ENCODE measurements at places on chromosomes 1 and 21.

- no peak for DNase-seq
Measured at GRCh38 chr1:167627865-167628641, 2.0 kb upstream of the RCSD1 start.

- DNase-seq: no peak
Measured at GRCh38 chr1:179202161-179202560, 27.3 kb downstream of the ABL2 start.

DNA sequence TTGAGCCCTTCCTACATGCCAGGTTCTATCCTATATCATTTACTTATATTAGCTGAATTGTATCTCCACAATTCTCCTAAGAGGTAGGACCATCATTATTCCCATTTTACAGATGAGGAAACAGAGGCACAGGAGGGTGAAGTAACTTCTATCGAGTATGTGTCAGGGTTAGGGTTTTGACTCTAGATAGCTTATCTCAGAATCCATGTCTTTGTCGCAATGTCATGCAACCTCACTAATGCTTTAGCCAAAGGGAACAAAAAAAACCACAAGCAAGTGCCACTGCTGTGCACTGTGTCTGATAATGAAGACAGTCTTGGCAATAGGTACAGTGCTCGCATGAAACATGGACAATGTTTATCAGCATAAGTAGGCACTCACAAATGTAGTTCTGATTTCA is 95.4 kb upstream of the CLDN14 start:
- no peak for DNase-seq

GRCh38 chr1:60867782-60868181 is 214.6 kb upstream of the NFIA start:
- no peak for DNase-seq

DNA sequence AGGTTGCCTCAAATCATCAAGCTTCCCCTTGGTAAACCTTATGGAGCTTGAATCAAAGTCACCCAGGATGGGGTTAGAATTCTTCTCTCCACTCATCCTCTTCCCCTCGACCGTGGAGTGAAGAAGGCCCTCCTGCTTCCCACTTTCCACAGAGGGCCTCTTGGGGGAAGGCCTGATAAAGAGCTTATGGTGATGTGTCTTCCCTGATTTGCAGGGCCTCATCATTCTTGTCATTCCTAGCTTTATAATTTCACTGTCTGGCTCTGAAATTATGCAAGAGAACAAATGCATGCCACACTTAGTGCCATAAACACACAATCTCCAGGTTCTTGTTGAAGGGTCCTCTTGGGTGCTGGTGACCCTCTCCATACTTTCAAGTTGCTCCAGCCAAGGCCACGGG is 101.2 kb downstream of the HMGB4 start:
- DNase-seq: peak; percentile 29

GRCh38 chr1:205369701-205370123 is 13.0 kb upstream of the KLHDC8A start:
- DNase-seq: no peak

GRCh38 chr1:63854091-63854490 is 80.3 kb downstream of the ROR1 start:
- no peak for DNase-seq

DNA sequence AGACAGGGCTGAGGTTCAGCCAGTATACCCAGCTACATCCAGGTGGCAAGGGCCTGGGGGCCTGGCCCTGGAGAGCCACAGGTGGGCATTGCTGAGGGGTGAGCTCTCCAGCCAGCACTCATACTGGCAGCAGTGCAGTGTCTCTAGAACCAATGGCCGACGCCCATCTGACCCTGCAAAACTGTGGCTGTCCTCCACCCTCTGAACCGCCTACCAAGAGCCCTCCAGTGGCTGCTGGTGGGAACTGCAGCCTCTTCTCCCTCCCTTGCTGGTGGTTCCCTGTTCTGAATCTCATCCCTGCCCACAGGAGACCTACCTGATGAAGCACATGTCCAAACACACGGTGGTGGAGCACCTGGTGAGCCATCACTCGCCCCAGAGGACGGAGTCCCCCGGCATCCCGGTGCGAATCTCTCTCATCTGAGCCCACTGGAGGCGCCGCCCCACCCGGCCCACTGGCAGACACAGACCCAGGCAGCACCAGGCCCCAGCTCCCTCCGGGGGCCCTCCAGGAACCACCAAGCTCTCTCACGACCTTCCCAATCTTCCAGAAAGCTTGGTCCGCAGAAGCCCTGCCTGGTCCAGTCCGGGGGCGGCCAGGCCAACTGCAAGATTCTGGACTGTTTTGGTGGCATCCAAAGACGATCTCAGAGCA is 22.1 kb downstream of the A3GALT2 start:
- peak; percentile 49 for DNase-seq

DNA sequence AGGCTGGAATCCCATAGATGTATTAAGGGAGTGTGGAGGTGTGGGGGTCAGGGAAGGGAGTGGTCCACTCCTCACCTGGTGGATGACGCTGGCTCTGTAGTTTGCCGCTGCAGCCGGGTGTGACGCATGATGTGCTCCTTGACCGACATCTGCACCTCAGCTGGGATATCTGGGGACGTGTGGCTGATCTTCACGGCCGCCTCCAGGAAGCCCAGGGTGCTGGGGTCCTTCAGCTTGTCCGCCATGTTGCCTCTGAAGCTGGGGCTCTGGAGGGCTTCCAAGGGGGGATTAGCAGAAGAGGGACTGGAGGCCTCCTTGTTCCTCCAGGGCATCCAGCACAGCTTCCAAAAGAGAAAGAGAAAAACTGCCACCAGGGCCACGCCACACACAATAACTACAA is 14.1 kb downstream of the SYT6 start:
- no peak for DNase-seq

DNA sequence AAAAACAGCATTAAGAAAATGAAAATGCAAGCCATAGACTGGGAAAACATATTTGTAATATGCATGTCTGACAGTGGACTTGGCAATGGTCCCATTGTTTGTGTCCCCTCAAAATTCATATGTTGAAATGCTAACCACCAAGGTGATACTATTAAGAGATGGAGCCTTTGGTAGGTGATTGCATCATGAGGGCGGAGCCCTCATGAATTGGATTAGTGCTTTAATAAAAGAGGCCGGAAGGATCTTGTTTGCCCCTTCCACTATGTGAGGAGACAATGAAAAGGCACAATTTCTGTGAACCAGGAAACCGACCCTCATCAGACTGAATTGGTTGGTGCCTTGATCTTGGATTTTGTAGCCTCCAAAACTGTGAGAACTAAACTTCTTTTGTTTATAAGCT is 232.3 kb downstream of the GPR52 start:
- DNase-seq: no peak

DNA sequence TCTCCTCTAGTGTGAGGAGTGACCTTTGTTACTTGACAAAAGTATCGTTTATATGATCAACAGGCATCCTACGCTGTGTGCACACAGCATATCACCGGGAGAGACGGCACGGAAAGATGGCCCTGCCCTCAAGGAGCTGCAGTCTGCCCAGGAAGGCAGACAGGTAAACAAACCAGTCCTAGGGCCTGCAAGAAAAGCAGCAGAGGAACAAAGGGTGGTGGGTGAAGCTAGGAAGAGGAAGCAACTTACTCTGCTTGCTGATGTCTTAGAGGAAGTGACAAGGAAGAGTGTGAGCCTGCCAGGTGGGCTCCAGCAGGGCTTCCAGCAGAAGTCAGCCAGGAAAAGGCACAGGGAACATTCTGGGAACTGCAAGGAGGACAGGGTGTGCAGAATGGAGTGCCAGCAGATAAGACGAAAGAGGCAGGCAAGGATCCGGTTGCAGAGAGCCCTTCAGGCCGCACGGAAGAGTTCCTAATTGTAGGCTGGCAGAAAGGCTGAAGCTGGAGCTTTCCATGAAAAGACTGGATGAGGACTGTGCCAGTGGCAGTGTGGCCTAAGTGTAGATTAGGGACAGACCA is 106.7 kb downstream of the SLC45A1 start:
- DNase-seq: peak; percentile 21

DNA sequence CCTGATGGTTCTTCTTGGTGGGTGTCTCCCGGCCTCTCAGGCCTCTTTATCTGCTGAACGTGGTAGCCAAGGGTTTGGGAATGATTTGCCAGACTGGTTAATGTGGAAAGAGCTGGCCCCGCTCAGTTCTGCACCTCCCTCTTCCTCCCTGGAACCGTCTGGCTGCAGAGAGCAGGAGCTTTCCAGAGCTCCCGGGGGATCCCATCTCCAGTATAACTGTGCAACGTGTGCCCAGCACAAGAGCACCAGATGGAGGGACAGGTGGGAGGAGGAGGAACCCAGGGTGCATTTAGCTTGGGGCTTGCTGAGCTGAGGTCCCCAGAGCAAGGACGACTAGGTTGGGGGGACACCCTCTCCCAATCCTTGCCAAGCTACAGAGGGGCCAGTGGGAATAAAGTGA is 5.0 kb downstream of the TFF1 start:
- DNase-seq: no peak

- peak; percentile 88 for DNase-seq
Measured at GRCh38 chr1:29708796-29709703, 472.7 kb downstream of the PTPRU start.

DNA sequence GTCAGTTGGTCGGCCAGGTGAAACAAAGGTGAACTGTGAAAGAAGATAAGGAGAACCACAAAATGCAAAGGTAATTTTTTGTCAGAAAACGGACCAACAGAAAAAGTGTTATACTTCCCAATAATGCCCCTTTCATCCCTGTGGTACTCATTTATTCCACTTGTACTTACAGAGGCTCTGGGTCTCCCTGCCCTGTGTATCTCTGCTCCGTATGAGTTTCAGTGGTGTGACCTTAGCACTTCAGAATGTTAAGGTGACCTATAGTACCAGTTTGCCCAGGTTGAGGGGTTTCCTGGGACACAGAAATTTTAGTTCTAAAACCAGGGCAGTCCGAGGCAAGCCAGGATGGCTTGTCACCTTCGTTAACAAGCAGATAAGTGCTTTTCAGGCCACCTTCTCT is 254.8 kb downstream of the OLFM3 start:
- no peak for DNase-seq

DNA sequence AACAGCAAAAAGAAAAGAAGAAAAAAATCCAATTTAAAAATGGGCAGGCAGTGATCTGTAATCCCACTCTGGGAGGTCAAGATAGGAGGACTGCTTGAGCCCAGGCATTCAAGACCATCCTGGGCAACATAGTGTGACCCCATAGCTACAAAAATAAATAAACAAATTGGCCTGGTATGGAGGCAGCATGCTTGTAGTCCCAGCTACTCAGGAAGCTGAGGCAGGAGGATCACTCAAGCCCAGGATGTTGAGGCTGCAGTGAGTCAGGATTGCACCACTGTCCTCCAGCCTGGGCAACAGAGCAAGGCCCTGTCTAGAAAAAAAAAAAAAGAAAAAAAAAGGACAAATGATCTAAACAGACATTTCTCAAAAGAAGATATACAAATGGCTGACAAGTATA is 99.6 kb downstream of the EIF4G3 start:
- DNase-seq: peak; percentile 61

- peak; percentile 8 for DNase-seq
Measured at GRCh38 chr1:193905288-193906085, 719.1 kb upstream of the B3GALT2 start.

- no peak for DNase-seq
Measured at GRCh38 chr1:37135032-37135431, 100.7 kb upstream of the GRIK3 start.

DNA sequence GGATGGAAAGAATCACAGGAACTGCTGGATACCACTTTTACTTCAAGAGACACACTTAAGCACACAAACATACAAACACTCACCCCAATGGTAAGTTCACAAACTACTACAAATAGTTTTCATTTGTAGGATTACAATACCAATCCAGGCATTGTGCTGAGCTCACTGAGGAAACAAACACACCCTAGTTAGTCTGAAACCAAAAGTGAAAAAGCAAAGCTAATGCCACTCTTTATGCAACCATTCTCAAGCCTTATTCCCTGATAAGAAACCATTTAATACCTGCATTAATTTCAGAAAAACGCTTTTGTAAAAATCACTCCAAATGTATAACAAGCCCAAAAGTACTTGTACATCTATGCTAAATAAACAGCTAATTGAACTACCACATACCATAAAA is 38.3 kb downstream of the RNF115 start:
- no peak for DNase-seq

- no peak for DNase-seq
Measured at GRCh38 chr21:17783481-17784179, 35.5 kb downstream of the C21orf91 start.

DNA sequence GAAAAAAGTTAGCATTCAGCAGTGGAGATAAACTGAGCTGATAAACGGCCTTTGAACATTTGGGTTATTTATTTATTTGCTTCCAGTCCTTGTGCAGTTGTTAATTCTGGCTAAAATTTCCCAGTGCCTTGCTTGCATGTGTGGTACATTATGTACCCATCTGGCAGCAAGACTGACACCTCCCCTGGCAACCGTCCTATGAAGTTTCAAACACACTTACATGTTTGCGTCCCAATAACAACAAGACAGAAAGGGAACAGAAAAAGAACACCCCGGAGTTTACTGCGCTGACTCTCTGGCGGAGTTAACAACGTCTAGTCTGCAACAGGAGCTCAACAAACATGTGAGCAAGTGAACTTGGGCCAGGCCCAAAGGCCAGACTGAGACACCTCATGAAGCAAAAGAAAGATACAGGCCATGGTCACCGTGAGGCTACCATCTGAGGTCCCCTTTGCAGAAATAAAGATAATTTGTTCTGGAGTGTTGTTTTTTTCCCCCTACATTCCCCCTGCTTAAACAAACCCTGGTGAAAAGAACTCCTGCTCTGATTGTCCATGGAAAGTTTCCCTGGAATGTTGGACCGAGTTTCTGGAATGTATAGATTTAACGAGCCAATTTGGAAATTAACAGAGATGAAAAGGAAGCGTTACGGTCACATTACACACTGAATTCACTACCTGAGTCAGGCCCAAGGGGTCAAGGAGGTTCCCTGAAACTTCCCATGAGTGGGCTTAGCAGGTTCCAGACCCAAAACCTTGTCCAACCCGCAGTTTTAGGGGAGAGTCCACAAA is 33.4 kb downstream of the TRABD2B start:
- DNase-seq: peak; percentile 12

DNA sequence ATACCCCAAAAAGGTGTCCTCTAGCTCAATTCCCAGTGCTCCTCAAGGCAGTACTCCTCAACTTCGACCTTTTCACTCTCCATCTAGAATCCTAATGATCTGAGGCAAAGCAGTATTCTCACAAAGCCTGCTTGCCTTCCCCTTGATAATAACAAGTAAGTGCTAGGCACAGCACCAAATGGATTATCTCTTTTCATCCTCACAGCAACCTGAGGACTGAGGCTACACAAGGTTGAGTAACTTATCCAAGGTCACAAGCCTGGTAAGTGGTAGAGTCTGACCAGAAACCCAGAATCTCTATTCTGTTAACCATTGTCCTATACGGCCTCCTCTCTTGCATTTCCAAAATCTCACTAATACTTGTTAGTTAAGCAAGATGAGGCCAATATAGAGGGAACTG is 5.1 kb downstream of the SYDE2 start:
- DNase-seq: no peak

GRCh38 chr21:41548781-41549180 is 40.8 kb upstream of the TMPRSS2 start:
- no peak for DNase-seq

GRCh38 chr1:88043834-88044233 is 640.2 kb upstream of the PKN2 start:
- no peak for DNase-seq

- peak; percentile 83 for DNase-seq
Measured at GRCh38 chr21:44006017-44006619, 6.0 kb upstream of the TRAPPC10 start.

Measured in fibroblast of skin of right biceps (primary cell).